ENCODE measurements at places on chromosomes 3 and 15. TPM values are rescaled to one million over a fixed set of nuclear protein-coding genes. Genes with fewer than 3 reads are reported as not detected.

FAM107A gene
- 0.89 TPM for polyA plus RNA-seq

ARL8B gene
- 58.7 TPM for polyA plus RNA-seq

ITGA11 gene
- polyA plus RNA-seq, result 5.1 TPM

FANCD2OS gene
- polyA plus RNA-seq, result not detected

SCG3 gene
- 0.79 TPM for polyA plus RNA-seq

CHRNA5 gene
- polyA plus RNA-seq, result not detected

DNA sequence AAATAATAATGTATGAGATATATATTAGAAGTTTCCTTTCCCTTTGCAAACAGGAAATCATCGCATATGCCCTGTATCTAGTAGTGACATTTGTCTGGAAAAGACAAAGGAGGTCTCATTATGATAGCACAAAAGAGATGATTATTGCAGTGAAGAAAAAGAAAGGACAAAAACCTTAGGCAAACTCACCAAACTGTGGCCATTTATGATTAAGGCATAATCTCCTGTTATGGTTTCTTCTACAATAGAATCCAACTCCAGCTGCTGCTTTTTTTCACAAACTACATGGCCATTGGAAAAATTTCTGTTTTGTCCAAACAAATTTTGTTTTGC is 218.2 kb downstream of the ATP8B4 start:
- DNase-seq, result no peak

DNA sequence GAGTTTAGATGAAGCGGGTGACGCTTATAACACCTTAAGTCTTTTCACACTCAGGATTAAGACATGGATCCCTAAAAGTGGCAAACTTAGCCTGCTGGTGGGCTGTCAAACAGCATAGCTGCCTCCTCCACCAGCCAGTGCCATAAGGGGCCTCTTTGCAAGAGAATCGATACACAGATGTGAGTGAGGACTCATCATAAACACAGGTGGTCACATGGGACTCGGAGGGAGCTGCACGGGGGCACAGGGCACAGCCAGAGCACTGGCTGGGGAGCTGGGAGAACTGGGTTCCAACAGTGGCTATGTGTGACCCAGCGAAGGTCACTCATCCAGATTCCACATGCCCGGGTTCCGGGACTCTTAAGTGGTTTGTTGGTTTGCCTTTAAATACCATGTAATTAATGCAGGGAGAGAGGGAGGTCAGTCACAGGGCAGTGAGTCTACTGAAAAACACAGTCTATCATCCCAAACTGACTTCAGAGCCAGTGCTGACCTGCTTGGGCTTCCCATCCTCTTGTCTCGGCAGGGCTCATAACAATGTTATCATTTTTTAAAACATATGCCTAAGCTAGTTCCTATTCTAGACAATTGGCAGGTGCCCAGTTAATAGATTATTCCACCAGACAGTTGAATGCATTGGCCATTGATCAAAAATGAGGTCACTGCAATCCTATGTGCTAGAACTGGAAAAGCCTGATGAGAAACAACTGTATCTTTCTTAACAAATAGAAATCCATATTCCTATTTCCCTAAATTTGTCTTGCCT is 51.8 kb downstream of the SLC12A8 start:
- DNase-seq, result peak; percentile 87

- DNase-seq, result no peak
Observed at GRCh38 chr3:131972550-131972949, 62.3 kb downstream of the CPNE4 start.

GRCh38 chr3:3714572-3714971 is 84.7 kb upstream of the LRRN1 start:
- no peak for DNase-seq

- DNase-seq, result no peak
Observed at GRCh38 chr3:141846050-141846433, 30.4 kb upstream of the ATP1B3 start.

DNA sequence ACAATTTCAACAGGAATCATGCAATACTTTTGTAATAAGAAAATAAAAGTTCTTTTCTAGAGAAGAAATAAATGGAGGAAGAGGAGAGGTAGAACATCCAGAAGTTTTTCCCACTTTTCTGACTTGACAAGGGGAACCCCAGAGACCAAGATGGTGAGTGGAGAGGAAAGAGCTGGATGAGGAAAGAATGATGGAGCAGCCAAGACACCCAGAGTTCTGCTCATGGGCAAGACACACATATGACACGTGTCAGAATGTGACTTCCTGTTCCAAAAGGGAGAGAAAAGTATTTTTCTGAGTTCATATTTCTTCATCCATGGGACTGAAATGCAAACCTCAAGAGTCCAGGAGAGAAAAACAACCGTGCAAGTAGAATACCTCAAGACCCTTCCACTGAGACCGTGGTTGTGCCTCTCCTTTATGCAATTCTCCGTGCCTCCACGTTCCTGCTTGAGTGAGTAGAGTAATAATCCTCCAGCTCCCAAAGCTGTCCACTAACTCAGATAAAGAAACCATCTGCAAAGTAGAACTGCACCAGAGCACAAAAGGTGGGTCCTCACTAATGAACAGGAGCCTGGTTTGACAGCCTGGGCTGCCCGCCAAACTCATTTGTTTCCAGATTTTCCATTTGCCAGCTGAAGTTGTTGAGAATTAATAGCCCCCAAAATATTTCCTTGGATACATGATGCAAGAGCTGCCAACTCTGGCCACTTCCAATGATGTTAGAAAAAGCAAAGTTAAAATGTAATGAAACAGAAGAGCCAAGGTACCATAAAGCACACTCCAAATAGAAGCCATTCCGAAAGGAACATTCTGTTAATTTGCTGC is 272.6 kb upstream of the IGF1R start:
- no peak for DNase-seq

- DNase-seq, result no peak
Observed at GRCh38 chr3:157092230-157092629, 67.7 kb downstream of the CCNL1 start.

GRCh38 chr3:41574900-41575299 is 375.6 kb downstream of the CTNNB1 start:
- no peak for DNase-seq

DNA sequence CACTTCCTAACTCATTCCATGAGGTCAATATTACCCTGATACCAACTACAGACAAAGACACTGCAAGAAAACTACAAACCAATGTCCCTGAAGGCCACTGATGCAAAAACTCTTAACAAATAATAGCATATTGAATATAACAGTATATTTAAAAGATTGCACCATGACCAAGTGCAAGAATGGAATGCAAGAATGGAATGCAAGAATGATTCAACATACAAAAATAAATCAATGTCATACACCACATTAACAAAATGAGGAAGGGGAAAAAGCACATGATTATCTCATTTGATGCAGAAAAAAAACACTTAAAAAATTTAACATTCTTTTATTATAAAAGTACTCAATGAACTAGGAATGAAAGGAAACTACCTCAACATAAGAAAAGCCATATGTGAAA is 463.1 kb upstream of the NECTIN3 start:
- DNase-seq, result no peak

DNA sequence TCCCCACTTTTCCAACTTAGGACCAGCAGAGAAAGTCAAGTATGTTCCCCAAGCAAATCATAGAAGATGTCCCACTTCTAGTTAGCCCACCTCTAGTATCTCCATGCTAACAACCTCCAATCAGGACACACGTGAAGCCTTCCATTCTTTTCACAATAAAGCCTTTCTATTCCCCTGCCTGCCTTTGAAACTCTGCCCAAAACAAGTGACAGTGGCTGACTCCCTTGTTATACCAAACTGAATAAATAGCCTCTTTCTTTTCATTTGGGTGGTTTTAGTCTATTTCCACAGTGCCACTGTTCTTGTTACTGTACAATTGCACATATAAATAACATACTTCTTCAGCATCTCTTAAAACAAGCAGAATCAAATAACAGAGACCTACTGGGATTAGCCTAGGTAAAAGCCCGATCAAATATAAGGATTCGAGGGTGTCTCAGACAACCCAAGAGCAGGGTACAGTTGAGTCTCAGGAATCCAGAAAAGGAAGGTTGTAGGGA is 118.0 kb upstream of the NPHP3 start:
- no peak for DNase-seq

DNA sequence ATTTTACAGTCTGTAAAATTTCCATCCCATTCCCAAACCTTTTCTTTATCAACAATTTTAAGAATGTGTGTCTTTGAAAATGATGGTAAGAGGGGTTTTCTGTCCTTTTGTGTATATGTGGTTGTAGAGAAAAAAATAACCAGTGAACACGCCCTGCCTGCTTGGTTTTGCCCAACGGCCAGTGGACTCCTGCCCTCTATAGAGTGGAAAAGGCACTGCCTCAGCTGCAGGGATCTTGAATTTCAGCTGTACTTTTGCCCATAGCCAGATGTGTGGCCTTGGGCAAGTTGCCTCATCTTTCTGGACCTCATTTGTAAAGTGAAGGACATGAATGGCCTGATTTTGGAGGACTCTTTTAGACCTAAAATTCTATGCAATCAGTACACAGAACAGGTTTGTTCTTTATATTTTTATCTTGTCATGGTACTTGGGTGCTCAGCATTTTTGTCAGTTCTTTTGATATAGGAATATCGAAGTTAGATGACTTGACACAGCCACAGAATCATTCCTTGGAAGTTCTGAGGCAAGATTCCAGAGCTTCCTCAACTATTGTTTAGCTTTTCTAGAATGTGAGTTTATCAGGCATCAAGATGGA is 81.0 kb downstream of the CLDN11 start:
- no peak for DNase-seq

GRCh38 chr15:29638781-29639180 is 183.5 kb downstream of the TJP1 start:
- DNase-seq, result no peak

- DNase-seq, result no peak
Observed at GRCh38 chr15:51121118-51121517, 26.4 kb upstream of the TNFAIP8L3 start.

All from muscle of arm (tissue), 14 donors.